Prostate gland (tissue), 2 donors: ENCODE measurements at places on chromosomes 13 and 19. TPM values are rescaled to one million over a fixed set of nuclear protein-coding genes. Genes with fewer than 3 reads are reported as not detected.

Gene CGB5
- not detected for total RNA-seq

Gene OR10H4
- not detected for total RNA-seq

Gene NLRP5
- not detected for total RNA-seq

Gene CNMD
- 5.6 TPM for total RNA-seq

Gene GDF15
- total RNA-seq: 136 TPM

Gene UBXN6
- total RNA-seq: 82.7 TPM

Gene ACER1
- not detected for total RNA-seq

Gene SOX21
- 1.1 TPM for total RNA-seq

GRCh38 chr19:33437393-33437820, 63.9 kb downstream of the CEBPG start:
- H3K4me3 ChIP-seq: no peak overlapping the region
- no peak for DNase-seq
- no peaks in the 10 kb centered on the region for H3K36me3 ChIP-seq
- peaks cover 8% of the 10 kb centered on the region for H3K4me1 ChIP-seq

DNA sequence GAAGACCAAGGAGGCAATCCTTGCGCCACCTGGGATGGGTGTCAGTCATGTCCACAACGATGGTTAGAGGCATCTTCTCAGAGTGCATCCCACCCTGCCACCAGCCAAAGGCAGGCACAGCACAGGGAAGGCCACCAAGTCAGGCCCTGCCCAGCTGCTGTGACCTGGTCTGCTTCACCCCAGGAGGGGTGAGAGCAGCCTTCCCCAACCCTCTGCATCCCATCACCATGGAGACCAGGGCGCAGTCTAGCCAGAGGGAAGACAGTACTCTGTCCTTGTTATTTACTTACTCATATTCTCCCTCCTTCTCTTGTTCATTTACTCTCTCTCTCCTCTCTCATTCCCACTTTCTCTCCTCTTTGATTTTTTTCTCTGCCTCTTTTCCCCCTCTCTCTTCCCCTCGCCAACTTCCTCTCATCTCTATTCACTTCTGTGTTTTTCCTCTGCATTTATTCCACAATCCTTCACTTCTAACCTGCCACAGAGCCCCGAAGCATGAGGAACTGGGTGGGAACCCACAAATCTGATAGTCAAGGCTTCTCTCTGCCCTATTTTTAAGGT, 749.4 kb downstream of the UQCRFS1 start:
- no peaks in the 10 kb centered on the region for H3K27me3 ChIP-seq
- H3K4me3 ChIP-seq: no peak overlapping the region
- no peaks in the 10 kb centered on the region for H3K4me1 ChIP-seq
- no peaks in the 10 kb centered on the region for H3K36me3 ChIP-seq
- H3K27ac ChIP-seq: no peak overlapping the region

GRCh38 chr19:11281356-11282049, 14.5 kb upstream of the TSPAN16 start:
- no peaks in the 10 kb centered on the region for H3K4me1 ChIP-seq
- no peak for DNase-seq
- no peak overlapping the region for H3K4me3 ChIP-seq
- H3K27ac ChIP-seq: no peak overlapping the region
- H3K27me3 ChIP-seq: no peaks in the 10 kb centered on the region

DNA sequence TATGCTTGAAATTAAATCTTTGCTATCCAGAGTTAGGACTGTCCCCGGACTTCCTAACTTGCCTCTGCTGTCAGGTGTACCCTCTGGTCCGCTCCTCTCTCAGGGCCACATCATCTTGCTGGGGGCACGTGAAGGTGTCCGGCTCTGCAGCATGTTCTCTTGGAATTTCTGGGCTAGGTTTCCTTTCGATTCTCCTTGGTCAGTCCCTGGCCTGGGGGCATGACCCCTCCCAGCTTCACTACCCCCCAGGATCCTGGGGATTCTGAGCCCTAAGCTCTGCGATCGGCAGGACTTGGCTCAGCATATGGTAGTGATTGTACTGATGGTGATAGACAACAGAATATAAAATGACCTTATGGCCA, 5.1 kb upstream of the GPI start:
- peak overlapping the region; percentile 87 for H3K27ac ChIP-seq
- H3K36me3 ChIP-seq: no peaks in the 10 kb centered on the region
- DNase-seq: no peak
- H3K4me1 ChIP-seq: peaks cover 4% of the 10 kb centered on the region

- H3K4me3 ChIP-seq: no peak overlapping the region
- DNase-seq: no peak
- H3K36me3 ChIP-seq: no peaks in the 10 kb centered on the region
- H3K4me1 ChIP-seq: peaks cover 5% of the 10 kb centered on the region
Measured at GRCh38 chr13:114229506-114229905, 5.2 kb upstream of the CDC16 start.

GRCh38 chr13:110350509-110350908, 43.4 kb downstream of the COL4A2 start:
- H3K4me1 ChIP-seq: no peaks in the 10 kb centered on the region
- H3K4me3 ChIP-seq: no peak overlapping the region
- no peaks in the 10 kb centered on the region for H3K36me3 ChIP-seq

- no peaks in the 10 kb centered on the region for H3K36me3 ChIP-seq
- no peaks in the 10 kb centered on the region for H3K27me3 ChIP-seq
- H3K4me1 ChIP-seq: peaks cover 4% of the 10 kb centered on the region
- DNase-seq: no peak
- H3K27ac ChIP-seq: no peak overlapping the region
Measured at GRCh38 chr13:46756977-46757376, 40.0 kb downstream of the ESD start.

DNA sequence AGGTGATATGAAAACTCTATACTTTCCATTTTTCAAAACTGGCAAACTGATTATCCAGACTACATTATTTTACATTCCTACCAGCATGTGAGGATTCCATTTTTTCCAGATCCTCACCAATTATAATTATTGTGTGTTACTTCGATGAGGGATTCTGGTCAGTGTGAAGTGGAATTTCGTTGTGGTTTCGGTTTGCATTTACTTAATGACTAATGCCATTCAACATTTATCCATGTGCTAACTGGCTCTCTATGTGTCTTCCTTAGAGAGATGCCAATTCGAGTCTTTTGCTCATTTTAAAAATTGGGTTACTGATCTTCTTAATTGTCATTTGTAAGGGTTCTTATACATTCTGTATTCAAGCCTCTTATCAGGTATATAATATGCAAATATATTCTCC, 1551.3 kb upstream of the MIR17HG start:
- no peak overlapping the region for H3K4me3 ChIP-seq
- H3K27me3 ChIP-seq: no peaks in the 10 kb centered on the region
- H3K4me1 ChIP-seq: no peaks in the 10 kb centered on the region
- no peak for DNase-seq
- H3K36me3 ChIP-seq: no peaks in the 10 kb centered on the region

DNA sequence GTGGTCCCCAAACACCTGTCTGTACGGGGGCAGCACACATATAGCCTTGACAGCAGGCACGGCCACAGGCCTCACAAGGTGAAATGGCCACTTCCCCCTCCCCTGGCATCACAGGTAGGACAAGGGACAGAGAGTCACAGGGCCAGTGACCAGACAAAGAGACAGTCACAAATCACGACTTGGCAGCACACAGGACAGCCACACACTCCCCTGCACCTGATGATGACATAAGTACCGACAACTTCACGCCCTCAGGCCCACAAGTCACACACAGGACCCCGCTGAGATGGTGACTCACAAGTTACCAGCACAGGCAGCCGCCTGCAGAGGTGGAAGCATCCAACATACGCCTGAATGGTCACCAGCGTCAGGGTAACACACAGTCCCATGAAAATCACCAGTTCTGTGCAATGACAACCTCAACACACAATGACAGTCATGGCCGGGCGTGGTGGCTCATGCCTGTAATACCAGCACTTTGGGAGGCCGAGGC, 16.5 kb downstream of the TYK2 start:
- no peak overlapping the region for H3K27ac ChIP-seq
- peaks cover 6% of the 10 kb centered on the region for H3K36me3 ChIP-seq
- no peak for DNase-seq
- H3K4me1 ChIP-seq: no peaks in the 10 kb centered on the region

DNA sequence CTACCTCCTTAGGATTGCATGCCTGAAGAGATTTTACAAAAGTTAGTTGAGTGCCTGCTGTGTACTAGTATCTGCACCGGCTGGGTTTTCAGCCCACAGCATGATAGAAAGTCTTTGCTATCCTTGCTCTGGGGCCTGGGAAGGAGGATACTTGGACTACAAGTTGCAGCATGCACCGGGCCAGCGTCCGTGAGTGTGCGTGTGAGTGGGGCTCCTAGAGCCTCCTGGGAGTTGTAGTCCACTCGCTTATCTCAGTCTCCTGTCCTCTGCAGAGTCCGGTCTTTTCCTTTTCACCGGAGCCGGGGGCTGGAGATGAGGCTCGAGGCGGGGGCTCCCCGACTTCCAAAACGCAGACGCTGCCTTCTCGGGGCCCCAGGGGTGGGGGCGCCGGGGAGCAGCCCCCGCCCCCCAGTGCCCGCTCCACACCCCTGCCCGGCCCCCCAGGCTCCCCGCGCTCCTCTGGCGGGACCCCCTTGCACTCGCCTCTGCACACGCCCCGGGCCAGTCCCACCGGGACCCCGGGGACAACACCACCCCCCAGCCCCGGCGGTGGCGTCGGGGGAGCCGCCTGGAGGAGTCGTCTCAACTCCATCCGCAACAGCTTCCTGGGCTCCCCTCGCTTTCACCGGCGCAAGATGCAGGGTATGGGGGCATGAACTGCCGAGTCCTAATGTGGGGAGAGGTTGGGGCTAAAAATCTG, 20.6 kb downstream of the BRSK1 start:
- no peak overlapping the region for H3K4me3 ChIP-seq
- no peaks in the 10 kb centered on the region for H3K27me3 ChIP-seq
- H3K27ac ChIP-seq: no peak overlapping the region
- H3K4me1 ChIP-seq: no peaks in the 10 kb centered on the region
- no peak for DNase-seq

DNA sequence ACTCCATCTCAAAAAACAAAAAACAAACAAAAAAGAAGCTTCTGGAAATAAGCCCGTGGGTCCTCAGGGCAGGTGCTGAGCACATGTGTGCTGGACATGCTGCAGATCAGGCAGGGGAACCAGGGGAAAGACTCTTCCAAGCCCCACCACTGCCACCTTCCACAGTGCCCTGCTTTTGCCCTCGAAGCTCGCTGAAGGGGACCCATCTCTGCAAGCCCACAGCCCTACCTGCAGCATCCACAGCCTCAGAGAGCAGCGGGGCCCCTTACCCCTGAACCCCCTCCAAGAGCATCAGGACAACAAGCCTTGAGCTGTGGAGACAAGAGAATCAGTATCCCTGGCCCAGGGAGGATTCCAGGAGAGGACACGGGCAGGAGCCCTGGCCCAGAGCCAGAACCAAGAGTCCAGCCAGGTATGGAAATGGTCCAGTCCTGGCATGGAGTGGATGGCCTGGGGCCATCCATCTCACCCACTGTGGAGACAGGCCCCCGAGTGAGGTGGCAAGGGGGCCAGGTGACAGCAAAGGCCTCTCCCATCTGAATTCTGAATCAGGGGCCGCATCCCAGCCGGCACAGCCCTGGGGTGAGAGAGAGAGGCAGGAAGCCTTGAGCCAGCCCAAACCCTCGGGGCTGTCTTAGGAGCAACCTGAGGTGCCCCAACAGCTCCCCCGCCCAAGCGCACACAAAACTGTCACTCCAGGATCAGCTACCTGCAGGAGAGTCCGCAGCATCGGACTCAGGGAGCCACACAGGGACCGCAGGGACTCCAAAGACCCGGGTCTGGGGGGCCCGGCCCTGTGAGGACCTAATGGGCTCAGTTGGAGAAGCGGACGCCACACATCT, 51.8 kb upstream of the TPM4 start:
- no peak overlapping the region for H3K27ac ChIP-seq
- H3K4me3 ChIP-seq: no peak overlapping the region
- no peak for DNase-seq
- H3K27me3 ChIP-seq: no peaks in the 10 kb centered on the region
- no peaks in the 10 kb centered on the region for H3K36me3 ChIP-seq
- no peaks in the 10 kb centered on the region for H3K4me1 ChIP-seq

GRCh38 chr13:84238381-84238780, 356.1 kb upstream of the SLITRK1 start:
- H3K27me3 ChIP-seq: no peaks in the 10 kb centered on the region
- H3K4me1 ChIP-seq: no peaks in the 10 kb centered on the region
- H3K4me3 ChIP-seq: no peak overlapping the region
- no peak overlapping the region for H3K27ac ChIP-seq
- no peak for DNase-seq

GRCh38 chr19:42261763-42262162, 6.8 kb upstream of the ERF start:
- no peaks in the 10 kb centered on the region for H3K4me1 ChIP-seq
- no peaks in the 10 kb centered on the region for H3K36me3 ChIP-seq
- no peak for DNase-seq
- H3K27ac ChIP-seq: no peak overlapping the region
- H3K27me3 ChIP-seq: no peaks in the 10 kb centered on the region
- H3K4me3 ChIP-seq: no peak overlapping the region

GRCh38 chr19:6754136-6754535, 13.1 kb downstream of the SH2D3A start:
- no peaks in the 10 kb centered on the region for H3K36me3 ChIP-seq
- no peaks in the 10 kb centered on the region for H3K4me1 ChIP-seq
- DNase-seq: no peak
- H3K27ac ChIP-seq: no peak overlapping the region

- H3K27ac ChIP-seq: no peak overlapping the region
- no peak for DNase-seq
- no peaks in the 10 kb centered on the region for H3K27me3 ChIP-seq
- no peaks in the 10 kb centered on the region for H3K4me1 ChIP-seq
- no peaks in the 10 kb centered on the region for H3K36me3 ChIP-seq
Measured at GRCh38 chr19:17357724-17358123, 19.4 kb downstream of the PLVAP start.

DNA sequence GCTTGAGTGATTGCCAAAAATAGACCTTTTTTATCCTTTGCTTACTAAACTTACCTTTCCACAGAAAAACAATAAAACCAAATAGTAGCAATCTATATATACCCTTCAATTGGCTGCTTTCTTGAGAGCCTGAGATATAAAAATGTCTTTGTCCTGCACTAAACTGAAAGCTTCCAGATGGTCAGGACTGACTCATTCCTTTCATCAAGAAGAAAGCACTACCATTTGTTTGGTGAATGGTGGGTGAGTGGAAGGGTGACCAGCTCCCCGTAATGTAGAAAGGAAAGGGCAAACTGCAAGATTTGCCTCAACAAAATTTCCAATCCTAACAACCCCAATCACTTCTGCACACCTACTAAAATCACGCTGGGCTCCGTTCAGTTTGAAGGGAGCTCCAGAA, 67.8 kb downstream of the SACS start:
- no peak for DNase-seq
- H3K4me1 ChIP-seq: no peaks in the 10 kb centered on the region
- no peaks in the 10 kb centered on the region for H3K36me3 ChIP-seq
- no peak overlapping the region for H3K4me3 ChIP-seq

GRCh38 chr13:41590643-41591042, 133.3 kb downstream of the RGCC start:
- no peaks in the 10 kb centered on the region for H3K36me3 ChIP-seq
- H3K4me3 ChIP-seq: no peak overlapping the region
- DNase-seq: no peak

- no peaks in the 10 kb centered on the region for H3K36me3 ChIP-seq
- no peak overlapping the region for H3K27ac ChIP-seq
- no peaks in the 10 kb centered on the region for H3K27me3 ChIP-seq
- DNase-seq: no peak
Measured at GRCh38 chr13:72221276-72221962, 354.4 kb upstream of the DACH1 start.
